Mammary epithelial cell (primary cell): ENCODE measurements at places on chromosomes 11 and 22. TPM values are rescaled to one million over a fixed set of nuclear protein-coding genes. Genes with fewer than 3 reads are reported as not detected.

GVQW3 gene
- 0.49 TPM for polyA plus RNA-seq

ABCG4 gene
- 0.19 TPM for polyA plus RNA-seq

SHANK2 gene
- 2.0 TPM for polyA plus RNA-seq

RPS19BP1 gene
- 89.0 TPM for polyA plus RNA-seq

ALG9 gene
- 27.9 TPM for polyA plus RNA-seq

PRDX5 gene
- polyA plus RNA-seq, result 660 TPM

FGF4 gene
- not detected for polyA plus RNA-seq

KCNJ1 gene
- polyA plus RNA-seq, result 0.06 TPM

SEZ6L gene
- not detected for polyA plus RNA-seq

P4HA3 gene
- 1.2 TPM for polyA plus RNA-seq

OR51B4 gene
- not detected for polyA plus RNA-seq

OR51B5 gene
- not detected for polyA plus RNA-seq

SPDYC gene
- not detected for polyA plus RNA-seq
